GM23248 (cell line): ENCODE measurements at places on chromosomes 2 and 18.

- no peak overlapping the region for H3K27ac ChIP-seq
- no peaks in the 10 kb centered on the region for H3K4me1 ChIP-seq
- no peak for DNase-seq
- H3K27me3 ChIP-seq = no peaks in the 10 kb centered on the region
Observed at GRCh38 chr18:38358805-38359657, 793.4 kb upstream of the CELF4 start.

- H3K27ac ChIP-seq = no peak overlapping the region
- H3K4me3 ChIP-seq = no peak overlapping the region
- H3K4me1 ChIP-seq = no peaks in the 10 kb centered on the region
- DNase-seq = no peak
- H3K36me3 ChIP-seq = no peaks in the 10 kb centered on the region
- peaks cover 17% of the 10 kb centered on the region for H3K27me3 ChIP-seq
Observed at GRCh38 chr2:111711270-111711669, 172.7 kb downstream of the ANAPC1 start.

DNA sequence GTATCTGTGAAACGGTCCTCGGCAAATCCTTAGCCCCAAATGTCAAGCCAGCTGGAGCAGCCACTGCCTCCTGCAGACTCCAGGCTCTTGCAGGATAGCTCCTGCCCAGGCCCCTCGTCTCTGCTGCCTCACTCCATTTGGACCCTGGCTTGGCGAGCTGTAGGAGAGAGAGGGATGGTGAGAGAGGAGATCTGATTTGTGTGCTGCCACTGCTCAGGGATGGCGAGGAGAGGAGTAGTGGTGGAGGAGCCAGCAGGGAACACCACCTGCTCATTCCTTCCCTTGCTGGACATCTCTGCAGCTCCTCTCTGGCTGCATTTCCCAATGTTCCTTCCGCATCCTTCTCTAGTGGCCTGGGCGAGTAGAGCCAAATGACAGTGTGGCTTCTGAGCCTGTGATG, 109.1 kb upstream of the NCK2 start:
- H3K4me3 ChIP-seq = no peak overlapping the region
- H3K36me3 ChIP-seq = no peaks in the 10 kb centered on the region
- no peak for DNase-seq
- peaks cover 36% of the 10 kb centered on the region for H3K27me3 ChIP-seq
- no peaks in the 10 kb centered on the region for H3K4me1 ChIP-seq

DNA sequence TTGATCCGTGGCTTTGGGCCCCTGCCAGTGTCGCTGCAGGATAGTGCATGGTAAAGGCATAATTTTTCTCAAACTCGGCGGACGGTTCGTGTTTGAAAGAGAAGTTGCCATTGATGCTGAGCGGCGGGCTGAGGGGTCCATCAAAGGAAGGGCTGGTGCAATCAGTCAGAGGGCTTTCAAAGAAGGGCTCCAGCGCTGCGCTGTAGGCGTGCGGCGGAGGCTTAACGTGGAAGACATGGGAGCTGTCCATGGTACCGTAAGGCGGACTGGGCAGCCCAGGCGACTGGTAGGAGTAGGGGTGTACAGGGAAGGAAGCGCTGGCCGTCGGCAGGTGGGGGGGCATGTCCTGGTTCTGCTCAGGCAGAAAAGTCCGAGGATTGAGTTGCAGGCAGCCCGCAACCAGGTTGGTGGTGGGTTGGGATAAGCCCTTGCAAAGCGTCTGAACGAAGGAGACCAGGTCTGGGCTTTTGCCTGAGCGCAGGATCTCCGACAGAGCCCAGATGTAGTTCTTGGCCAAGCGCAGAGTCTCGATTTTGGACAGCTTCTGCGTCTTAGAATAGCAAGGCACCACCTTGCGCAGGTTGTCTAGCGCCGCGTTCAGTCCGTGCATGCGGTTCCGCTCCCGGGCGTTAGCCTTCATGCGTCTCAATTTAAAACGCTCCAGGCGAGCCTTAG, 2.3 kb downstream of the NEUROD1 start:
- no peak overlapping the region for H3K4me3 ChIP-seq
- no peaks in the 10 kb centered on the region for H3K36me3 ChIP-seq
- no peak overlapping the region for H3K27ac ChIP-seq
- DNase-seq = peak; percentile 84

GRCh38 chr2:99106913-99107312, 34.6 kb upstream of the C2orf15 start:
- H3K27ac ChIP-seq = no peak overlapping the region
- no peaks in the 10 kb centered on the region for H3K36me3 ChIP-seq
- H3K4me1 ChIP-seq = no peaks in the 10 kb centered on the region
- no peaks in the 10 kb centered on the region for H3K27me3 ChIP-seq
- peak; percentile 30 for DNase-seq
- no peak overlapping the region for H3K4me3 ChIP-seq

GRCh38 chr18:11807233-11807632, 44.0 kb upstream of the CHMP1B start:
- H3K4me1 ChIP-seq = no peaks in the 10 kb centered on the region
- no peak overlapping the region for H3K4me3 ChIP-seq
- no peaks in the 10 kb centered on the region for H3K36me3 ChIP-seq

GRCh38 chr2:40028792-40029488, 249.9 kb upstream of the THUMPD2 start:
- no peaks in the 10 kb centered on the region for H3K36me3 ChIP-seq
- no peak overlapping the region for H3K27ac ChIP-seq
- no peak overlapping the region for H3K4me3 ChIP-seq
- DNase-seq = no peak
- no peaks in the 10 kb centered on the region for H3K27me3 ChIP-seq
- H3K4me1 ChIP-seq = peaks cover 36% of the 10 kb centered on the region

- H3K36me3 ChIP-seq = no peaks in the 10 kb centered on the region
- H3K4me1 ChIP-seq = no peaks in the 10 kb centered on the region
- H3K4me3 ChIP-seq = no peak overlapping the region
- no peaks in the 10 kb centered on the region for H3K27me3 ChIP-seq
Observed at GRCh38 chr2:226220511-226220910, 579.1 kb downstream of the IRS1 start.

DNA sequence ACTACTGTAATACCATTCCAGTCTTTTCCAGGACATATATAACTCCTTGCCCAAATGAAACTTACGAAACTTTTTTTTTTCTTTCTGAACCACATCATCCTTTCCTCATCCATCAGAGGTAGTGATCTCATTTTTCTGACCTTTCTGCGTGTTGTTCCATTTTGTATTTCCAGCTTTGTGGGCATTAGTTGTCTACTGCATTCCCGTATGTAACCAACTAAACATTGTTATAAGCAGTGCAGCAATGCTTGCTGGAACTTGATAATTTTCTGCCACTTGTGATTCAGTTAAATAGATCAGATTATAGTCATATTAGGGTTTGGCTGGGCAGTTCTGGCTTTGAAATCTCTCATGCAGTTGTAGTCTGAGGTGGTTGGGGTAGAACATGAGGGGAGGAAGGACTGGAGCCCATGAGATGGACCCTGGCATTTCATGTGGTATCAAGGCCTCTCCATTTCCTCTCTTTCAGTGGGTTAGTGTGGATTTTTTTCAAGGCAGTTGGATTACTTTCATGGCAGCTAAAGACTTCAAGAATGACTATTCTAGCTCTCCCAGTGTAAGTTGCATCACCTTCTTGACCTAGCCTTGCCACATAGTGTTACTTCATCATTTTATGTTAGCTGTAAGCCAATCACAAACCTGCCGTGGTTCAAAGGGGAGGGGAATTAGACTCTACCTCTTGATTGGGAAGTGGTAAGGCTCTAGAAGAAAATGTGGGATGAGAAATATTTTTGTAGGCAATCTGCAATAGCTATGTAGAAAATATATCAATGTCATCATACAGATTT, 80.5 kb downstream of the EHBP1 start:
- H3K4me3 ChIP-seq = no peak overlapping the region
- H3K27me3 ChIP-seq = no peaks in the 10 kb centered on the region
- peak; percentile 66 for DNase-seq
- no peaks in the 10 kb centered on the region for H3K36me3 ChIP-seq

- H3K27ac ChIP-seq = no peak overlapping the region
- no peaks in the 10 kb centered on the region for H3K27me3 ChIP-seq
- DNase-seq = no peak
- H3K4me3 ChIP-seq = no peak overlapping the region
- H3K36me3 ChIP-seq = no peaks in the 10 kb centered on the region
Observed at GRCh38 chr2:235603659-235604058, 109.8 kb downstream of the AGAP1 start.

GRCh38 chr2:230980468-230980867, 15.5 kb upstream of the SPATA3 start:
- peaks cover 12% of the 10 kb centered on the region; the same call in 1 of the 2 replicates for H3K27me3 ChIP-seq
- H3K36me3 ChIP-seq = no peaks in the 10 kb centered on the region
- H3K4me1 ChIP-seq = no peaks in the 10 kb centered on the region
- DNase-seq = no peak
- H3K27ac ChIP-seq = no peak overlapping the region
- H3K4me3 ChIP-seq = no peak overlapping the region

DNA sequence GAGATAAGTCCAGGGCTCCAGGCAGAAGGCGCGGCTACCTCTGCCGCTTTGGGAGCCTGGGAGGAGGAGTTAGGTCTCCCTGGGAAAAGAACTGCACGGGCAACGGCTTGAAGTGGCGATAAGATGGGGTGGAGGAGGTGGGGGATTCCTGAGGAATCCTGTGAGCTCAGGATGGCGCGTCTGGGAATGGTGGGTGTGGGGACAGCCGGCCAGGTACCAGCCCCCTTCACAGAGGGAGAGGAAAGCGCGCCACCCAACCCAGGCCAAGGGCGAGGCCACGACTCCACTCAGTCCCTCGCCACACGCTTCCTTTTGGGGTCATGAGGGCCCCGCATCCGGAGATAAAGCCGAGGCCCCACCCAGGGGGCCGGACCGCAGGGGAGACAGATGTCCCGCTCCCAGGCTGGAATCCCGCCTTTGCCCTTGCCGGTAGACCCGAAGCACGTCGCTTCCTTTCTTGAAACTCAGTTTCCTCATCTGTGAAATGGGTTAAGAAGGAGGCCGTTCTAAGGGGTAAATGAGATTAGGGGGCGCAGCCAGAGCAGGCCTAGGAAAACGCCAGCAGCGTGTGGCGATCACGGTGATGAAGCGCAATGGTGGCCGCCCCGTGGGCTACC, 1.7 kb upstream of the CTDSP1 start:
- DNase-seq = peak; percentile 91
- H3K27ac ChIP-seq = peak overlapping the region; percentile 97
- peaks cover 13% of the 10 kb centered on the region; the same call in 1 of the 2 replicates for H3K4me1 ChIP-seq
- peak overlapping the region; percentile 95 for H3K4me3 ChIP-seq

- 0 out of 2 replicates have a peak, but pooled peaks cover 11% of the 10 kb centered on the region for H3K27me3 ChIP-seq
- H3K36me3 ChIP-seq = no peaks in the 10 kb centered on the region
- DNase-seq = peak; percentile 69
- H3K27ac ChIP-seq = no peak overlapping the region
- no peak overlapping the region for H3K4me3 ChIP-seq
Observed at GRCh38 chr18:24878289-24878688, 417.9 kb downstream of the HRH4 start.

DNA sequence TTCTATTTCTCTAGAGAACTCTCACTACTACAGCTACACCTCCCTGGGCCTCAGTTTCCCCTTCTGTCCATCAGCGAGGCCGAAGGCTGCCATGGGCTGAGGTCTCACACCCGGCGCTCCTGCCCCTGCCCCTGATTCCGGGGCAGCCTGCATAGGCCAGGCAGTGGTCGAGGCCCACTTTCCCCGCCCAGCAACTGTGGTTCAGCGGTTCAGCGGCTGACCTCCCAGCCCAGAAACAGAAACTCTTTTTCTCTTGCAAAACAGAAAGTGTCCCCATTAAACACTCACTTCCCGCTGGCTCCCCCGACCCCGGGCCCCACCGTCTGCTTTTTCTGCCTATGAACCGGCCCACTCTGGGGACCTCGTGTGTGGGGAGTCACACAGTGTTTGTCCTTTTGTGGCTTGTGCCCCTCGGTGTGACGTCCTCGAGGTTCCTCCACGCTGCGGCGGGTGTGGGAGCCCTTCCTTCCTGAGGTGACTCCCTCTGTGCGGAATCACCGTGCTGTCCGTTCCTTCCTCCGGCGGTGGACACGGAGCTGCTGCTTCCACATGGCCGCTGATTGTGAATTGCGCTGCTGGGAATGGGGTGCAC, 16.0 kb downstream of the PDCD1 start:
- no peak for DNase-seq
- no peak overlapping the region for H3K4me3 ChIP-seq
- H3K27ac ChIP-seq = no peak overlapping the region
- H3K4me1 ChIP-seq = no peaks in the 10 kb centered on the region

DNA sequence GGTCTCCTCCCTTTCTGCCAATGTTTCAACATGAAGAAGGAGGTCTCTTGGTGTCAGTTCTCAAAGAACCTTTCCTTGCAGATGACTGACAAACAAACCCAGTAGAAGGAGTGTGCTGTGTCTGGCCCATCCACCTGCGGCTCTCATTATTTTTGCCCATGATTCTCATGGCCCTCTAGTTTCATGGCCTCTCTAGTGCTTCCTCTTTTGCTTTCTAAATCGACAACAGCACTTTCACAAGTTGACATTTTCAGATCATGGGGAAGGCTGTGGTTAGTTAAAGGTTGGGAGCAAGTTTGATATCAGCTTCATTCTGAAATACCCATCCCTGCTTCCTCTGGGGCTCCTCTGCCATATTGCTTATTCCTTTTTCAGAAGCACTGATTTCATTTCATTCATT, 805.2 kb downstream of the SLC4A3 start:
- H3K4me1 ChIP-seq = no peaks in the 10 kb centered on the region
- no peak for DNase-seq
- H3K27ac ChIP-seq = no peak overlapping the region
- no peaks in the 10 kb centered on the region for H3K27me3 ChIP-seq

DNA sequence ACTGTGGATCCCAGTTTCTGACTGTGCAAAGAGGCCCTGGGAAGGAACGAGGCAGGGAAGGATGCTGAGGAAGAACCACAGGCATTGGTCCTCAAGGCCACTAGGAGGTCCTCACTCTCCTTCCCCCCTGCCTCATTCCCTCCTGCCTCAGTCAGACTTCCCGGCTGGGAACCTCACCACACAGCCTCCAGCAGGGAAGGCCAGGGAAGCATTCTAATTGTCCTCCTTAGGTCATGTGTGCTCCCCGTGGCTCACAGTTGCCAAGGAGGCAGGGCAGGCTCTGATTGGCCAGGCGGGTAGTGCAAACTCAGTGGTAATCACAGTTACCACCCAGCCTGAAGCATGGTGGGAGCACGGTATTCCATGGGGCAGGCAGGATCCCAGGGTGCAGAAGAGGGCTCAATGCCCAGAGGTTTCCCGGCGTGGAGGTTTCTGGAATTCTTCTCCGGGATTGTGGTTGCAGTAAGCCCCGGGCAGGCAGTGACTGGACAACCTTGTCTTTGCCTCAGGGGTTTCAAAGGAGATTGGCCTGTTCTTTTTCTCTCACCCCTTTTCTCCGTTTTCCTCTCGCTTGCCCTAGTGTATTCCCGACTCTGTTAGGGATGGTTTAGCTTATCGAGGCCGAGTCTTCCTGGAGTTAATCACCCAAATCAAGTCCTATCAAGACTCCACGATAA, 27.1 kb downstream of the FER1L5 start:
- no peak overlapping the region for H3K27ac ChIP-seq
- no peak overlapping the region for H3K4me3 ChIP-seq
- H3K27me3 ChIP-seq = no peaks in the 10 kb centered on the region
- DNase-seq = no peak
- no peaks in the 10 kb centered on the region for H3K36me3 ChIP-seq
- peaks cover 11% of the 10 kb centered on the region; the same call in 1 of the 2 replicates for H3K4me1 ChIP-seq

- peak; percentile 64 for DNase-seq
- H3K27me3 ChIP-seq = no peaks in the 10 kb centered on the region
- H3K36me3 ChIP-seq = no peaks in the 10 kb centered on the region
- peaks cover 42% of the 10 kb centered on the region for H3K4me1 ChIP-seq
Observed at GRCh38 chr2:84894758-84895520, 10.5 kb upstream of the TMSB10 start.
